ENCODE measurements at places on chromosomes 2 and 18.

DNA sequence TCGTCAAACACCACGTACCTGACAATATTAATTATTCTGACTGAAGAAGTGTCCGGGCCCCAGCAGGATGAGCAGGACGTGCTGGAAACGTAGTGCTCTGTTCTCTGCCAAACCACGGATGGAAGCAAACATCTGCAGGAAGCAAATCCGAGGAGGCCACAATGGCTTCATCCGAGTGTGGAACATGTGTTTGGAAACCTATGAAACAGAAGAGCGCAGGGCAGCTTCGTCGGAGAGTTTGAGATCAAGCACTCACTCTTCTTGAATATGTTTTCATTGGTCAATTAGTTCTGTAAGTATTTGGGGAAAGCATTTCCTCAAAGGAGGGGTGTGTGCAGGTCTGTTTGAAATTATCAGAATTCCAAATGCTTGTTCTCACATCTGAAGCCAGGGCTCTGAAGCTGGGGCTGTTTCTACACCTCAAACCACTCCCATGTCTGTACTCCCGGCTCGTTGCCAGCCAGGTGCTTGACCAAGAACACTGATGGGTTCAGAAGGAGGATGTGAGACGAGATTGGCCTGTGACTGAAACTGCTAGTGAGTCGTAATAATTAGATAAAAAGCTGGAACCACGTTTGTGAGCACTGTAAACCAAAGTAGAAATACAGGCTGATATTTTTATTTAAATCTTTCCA is 356.6 kb upstream of the SALL3 start:
- no peak for DNase-seq

- DNase-seq, result no peak
Observed at GRCh38 chr2:164515030-164515429, 106.3 kb downstream of the GRB14 start.

- no peak for DNase-seq
Observed at GRCh38 chr2:203683932-203684556, 22.4 kb upstream of the CD28 start.

DNA sequence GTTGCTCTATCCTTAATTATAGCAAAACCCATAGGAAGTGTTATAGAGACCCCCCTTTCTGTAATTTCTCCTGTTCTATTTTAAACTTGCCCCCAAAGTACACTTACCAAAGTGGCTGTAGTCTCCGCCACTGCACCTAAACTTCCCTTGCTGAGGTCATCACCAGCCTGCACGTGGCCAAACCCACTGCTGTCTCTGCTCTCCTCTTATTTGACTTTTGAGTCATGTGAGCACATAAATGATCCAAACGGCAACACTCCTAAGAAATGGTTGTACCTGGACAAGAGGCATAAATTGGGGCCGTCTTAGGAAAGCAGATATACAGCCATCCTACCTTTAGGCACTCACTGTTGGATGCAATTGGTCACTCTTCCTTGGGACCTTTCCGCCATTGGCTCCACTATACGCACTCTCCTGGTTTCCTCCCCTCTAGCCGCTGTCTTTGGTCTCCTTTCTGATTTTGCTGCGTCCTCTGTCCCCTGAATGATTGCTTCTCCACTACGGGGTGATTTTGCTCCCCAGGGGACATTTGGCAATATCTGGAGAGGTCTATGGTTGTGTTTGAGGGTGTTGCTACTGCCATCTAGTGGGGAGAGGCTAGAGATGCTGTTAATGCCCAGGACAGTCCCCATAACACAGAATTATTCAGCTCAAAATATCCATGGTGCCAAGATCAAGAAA is 19.2 kb upstream of the IL36G start:
- DNase-seq, result no peak

DNA sequence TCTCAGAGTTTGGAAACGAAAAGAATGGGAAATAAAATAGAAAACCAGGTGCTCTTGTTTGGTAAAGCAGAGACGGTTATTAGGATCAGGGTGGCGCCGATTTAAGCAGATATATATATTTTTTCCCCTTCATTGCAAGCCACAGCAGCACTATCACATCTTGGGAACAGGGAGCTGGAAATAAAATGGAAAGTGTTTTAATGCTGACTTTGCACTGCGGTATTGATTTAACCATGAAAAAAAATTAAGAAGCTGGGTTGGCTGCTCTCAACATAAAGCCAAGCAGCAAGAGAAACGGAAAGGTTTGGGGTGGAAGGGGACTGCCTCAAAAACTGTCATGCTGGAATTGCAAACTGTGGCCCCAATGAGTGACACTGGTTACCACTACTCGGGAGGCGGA is 102.7 kb upstream of the ZBTB14 start:
- no peak for DNase-seq

DNA sequence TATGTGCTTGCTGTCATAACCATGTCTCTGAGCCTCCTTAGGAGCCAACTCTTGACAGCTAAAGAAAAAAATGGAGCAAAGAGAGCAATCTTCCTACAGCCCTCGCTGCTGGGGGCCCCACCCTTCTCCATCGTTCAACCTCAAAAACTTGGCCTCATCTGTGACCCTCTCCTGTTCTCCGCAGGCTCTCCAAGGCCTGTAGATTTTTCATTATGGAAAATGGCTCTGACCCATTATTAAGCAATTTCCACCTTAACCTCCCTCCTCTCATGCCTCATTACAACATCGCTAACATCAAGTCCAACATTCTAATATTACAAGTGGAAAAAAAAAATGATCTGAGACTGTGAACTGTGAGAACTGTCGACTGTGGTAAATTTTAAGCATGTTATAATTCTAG is 98.7 kb downstream of the SLC8A1 start:
- no peak for DNase-seq

GRCh38 chr2:238861766-238862315 is 14.0 kb downstream of the TWIST2 start:
- DNase-seq, result no peak

- DNase-seq, result no peak
Observed at GRCh38 chr2:68747900-68748299, 13.3 kb downstream of the ARHGAP25 start.

GRCh38 chr18:22558945-22559385 is 141.2 kb upstream of the CTAGE1 start:
- no peak for DNase-seq

DNA sequence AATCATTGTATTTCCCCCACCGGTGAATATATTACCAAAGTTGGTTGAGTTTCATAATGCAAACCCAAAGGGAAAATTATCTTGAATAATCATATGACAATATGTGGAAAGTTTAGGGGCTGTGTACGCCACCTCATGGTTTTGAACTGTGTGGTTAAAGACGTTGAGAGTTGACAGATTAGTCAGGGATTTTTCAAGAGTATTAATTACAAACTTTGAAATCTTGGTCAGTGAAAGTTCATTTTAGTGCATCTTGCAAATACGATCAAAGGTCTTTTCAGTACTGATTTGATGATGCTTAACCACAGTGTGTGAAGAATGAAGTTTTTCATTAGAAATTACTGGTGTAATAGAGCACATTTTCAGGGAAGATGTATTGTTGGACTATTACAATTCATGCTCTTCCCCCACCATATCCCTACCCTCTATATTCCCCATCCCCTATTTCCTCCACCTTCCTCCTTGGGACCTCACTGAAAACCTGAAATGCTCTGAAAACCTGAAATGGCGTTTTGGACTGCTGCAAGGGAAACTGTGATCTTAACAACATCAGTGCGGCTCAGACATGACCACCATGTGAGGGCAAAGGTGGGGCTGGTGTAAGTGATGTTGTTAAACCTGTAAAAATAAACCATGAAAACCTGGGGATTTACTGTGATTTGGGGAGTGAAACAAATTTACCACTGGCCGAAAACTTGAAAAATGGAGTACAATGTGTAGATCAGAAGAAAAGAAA is 4.5 kb upstream of the BCL2L11 start:
- DNase-seq, result no peak

GRCh38 chr2:96815326-96816126 is 542 bp upstream of the CNNM3 start:
- DNase-seq, result no peak

DNA sequence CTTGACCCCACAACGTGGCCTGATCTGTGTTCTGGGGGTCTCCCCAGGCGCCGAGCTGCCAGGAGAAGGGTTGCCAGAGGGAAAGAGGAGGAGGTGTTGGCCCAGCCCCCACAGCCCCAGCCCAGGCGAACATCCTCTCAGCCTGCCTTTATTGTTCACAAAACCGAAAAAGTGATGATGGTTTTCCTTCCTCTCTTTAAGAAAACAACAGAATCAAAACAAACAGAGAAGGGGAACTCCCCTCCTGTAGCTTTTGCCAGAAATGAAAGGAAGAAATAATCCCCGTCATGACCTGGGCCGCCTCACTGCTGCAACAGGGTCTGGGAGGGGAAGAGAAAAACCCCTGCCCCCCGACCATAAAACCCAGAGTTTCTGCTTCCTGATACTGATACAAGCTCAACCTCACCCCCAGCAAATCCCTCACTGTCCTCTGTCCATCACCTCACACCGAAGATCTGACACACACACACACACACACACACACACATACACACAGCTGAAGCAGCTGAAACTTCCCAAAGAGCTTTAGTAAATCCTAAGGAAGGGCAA is 52.0 kb downstream of the ZFP36L2 start:
- DNase-seq, result no peak

GRCh38 chr2:173076581-173077345 is 1.1 kb downstream of the MAP3K20 start:
- no peak for DNase-seq

DNA sequence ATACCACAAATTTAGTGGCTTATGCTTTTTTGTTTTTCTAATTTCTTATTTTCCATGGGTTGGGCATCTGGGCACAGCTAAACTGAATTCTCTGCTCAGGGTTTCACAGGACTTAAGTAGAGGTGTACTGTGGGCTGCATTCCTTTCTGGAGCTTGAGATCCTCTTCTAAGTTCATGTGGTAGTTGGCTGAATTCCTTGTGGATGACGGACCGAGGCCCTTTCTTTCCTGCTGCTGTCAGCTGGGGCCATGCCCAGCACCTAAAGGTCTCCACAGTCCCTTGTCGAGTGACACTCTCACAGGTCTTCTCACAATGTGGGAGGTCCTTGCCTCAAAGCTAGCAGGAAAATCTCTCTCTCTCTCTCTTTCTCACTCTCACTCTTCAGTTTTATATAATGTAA is 433.5 kb upstream of the LRATD1 start:
- DNase-seq, result no peak

- no peak for DNase-seq
Observed at GRCh38 chr18:58784601-58785137, 80.0 kb upstream of the ZNF532 start.

DNA sequence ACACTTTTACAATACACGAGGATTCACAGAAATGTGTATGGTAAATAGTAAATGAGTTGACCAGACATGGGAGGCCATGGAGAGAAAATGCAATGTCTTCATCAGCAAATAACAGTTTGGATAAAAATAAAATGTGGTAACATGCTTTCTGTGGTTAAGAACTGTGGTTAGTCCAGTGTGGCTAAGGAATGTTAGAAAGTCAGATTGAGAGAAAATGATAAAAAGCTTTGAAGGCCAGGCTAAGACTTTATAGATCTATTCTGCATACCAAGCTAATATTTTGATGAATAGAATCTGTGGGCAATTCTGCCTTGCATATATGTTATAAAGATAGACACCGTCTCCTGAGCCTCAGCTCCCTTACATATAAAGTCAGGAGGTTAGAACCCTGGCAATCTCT is 215.9 kb downstream of the SOX11 start:
- no peak for DNase-seq

DNA sequence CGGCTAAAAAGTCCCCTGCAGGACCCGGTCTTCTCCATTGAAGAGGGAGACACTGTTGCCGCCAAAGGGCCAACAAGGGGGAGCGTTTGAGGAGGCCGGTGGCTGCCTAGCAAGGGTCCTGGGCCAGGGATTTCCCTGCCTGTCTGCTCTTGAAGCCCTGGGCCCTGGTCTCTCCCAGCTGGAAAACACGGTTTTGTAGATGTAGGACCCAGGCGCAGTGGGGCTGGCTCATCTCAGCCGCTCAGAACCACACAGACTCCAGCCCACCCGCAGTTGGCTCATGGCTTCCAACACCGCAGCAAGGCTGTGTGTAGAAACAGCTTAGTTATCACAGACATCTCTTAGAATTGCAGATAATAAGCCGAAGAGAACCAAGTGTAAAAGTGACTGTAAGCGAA is 57.1 kb upstream of the TWIST2 start:
- no peak for DNase-seq

GRCh38 chr18:76398295-76398694 is 96.7 kb downstream of the ZNF516 start:
- DNase-seq, result no peak

DNA sequence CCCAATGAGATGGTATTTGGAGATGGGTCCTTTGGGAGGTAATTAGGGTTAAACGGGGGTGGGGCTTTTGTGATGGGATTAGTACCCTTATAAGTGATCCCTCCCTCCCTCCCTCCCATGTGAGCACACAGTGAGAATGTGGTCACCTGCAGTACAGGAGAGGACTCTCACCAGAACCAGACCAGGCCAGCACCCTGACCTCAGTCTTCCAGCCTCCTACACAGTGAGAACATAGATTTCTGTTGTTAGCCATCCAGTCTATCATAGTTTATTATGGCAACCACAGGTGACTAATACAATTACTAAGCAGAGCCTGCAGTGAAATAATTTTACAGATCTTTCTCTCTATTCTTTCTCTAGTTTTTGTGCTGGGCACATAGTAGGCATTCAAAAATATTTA is 137.7 kb upstream of the PKDCC start:
- DNase-seq, result no peak

DNA sequence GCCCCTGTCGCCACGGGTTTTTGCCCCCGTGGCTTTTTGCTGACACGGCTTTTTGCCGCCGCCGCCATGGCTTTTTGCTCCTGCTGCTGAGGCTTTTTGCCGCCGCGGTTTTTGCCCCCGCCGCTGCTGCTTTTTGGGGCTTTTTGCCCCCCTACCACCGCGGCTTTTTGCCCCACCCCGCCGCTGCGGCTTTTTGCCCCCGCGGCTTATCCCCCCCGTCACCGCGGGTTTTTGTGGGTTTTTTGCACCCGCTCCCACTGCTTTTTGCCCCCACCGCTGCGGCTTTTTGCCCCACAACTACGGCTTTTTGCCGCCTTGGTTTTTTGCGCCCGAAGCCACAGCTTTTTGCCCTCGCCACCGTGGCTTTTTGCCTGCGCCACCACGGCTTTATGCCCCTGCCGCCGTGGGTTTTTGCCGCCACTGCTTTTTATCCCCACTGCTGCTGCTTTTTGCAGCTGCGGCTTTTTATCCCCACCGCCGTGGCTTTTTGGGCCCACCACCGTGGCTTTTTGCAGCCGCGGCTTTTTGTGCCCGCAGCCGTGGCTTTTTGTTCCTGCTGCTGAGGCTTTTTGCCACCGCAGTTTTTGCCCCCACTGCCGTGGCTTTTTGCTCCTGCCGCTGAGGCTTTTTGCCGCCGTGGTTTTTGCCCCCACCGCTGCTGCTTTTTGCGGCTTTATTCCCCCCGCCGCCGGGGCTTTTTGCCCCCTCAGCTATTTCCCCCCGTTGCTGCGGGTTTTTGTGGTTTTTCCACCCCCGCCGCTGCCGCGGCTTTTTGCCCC is 2798.0 kb upstream of the TEKT4 start:
- DNase-seq, result no peak

DNA sequence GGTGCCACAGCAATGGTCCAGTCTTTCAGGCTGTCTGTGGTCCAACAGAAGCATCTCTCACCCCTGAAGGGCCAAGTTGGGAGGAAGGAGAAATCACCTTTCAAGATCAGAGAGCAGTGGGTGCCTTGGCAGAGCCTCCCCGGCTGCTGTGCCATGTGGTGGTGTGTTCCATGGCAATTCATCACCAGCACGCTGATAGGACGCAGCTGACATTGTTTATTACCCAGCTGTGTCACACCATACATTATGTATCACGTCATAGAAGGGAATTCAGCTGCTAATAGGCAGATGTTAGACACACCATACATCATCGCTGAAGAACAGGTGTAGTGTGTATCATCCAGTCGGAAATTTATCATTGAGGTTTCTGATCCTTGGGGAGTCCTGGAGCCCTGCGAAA is 29.6 kb upstream of the RPL31 start:
- DNase-seq, result no peak

GRCh38 chr2:233408366-233409285 is 54.3 kb downstream of the DGKD start:
- no peak for DNase-seq
